ENCODE measurements at places on chromosomes 2 and 18.

DNA sequence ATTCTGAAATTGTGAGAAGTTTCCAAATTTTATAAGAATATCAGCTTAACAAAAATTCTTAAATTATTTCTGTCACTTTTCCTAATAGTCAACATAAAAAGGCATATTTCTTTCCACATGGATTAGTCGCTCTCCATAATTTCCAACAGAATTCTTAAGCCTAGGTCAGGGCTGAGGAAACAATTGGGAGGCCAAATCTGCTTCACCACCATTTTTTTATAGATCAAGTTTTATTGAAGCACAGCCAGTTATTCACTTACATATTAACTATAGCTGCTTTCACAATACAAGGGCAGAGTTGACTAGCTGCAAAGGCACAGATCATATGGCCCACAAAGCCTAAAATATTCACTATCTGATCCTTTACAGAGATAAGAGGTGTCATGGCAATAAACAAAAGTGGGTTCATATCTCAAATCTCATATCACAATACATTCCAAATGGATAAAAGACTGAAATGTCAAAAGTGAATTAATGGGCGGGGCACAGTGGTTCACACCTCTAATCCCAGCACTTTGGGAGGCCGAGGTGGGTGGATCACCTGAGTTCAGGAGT, 18.7 kb downstream of the MEMO1 start:
- DNase-seq: no peak

DNA sequence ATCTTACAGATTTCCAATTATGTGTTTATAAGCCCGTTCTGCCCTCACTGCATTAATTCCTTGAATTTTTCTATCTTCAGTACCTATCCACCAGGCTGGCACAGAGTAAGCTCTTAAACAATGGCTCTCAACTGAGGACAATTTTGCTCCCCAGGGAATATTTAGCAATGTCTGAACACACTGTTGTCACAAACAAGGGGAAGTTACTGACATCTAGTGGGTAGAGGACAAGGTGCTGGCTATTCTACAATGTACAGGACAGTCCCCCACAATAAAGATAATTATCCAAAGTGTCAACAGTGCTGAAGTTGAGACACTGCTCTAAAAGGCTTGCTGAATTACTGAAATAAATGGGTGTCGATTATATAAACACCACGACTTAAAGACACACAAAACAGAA, 5.0 kb downstream of the NDUFS1 start:
- peak; percentile 6 for DNase-seq

DNA sequence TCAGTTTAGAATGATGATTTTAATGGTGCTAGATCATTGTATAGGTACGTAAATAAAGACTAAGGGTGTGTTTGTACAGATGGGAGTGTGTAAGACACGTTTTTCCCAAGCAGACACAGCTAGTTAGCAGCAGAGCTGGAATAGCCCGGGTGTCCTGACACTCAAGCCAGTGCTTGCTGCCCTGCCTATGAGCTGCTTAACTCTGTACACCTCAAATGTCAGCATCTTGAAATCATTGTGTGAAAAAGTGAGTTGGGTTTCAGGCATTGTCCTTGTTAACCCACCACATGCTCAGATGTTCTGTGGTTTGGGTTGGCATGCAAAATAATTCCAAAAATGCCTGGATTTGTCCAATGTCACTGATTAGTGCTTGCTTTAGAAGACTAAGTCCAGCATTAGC, 13.0 kb upstream of the TET3 start:
- no peak for DNase-seq

- DNase-seq: peak; percentile 47
Measured at GRCh38 chr2:233480490-233481202, 85.9 kb downstream of the USP40 start.

GRCh38 chr2:60717691-60718090, 38.4 kb upstream of the PAPOLG start:
- no peak for DNase-seq

GRCh38 chr2:101387151-101387834, at the start of gene CREG2:
TSS of gene CREG2 (minus strand) at chr2:101387503. CDS start at chr2:101387457, 46 bp downstream.
- peak; percentile 78 for DNase-seq

DNA sequence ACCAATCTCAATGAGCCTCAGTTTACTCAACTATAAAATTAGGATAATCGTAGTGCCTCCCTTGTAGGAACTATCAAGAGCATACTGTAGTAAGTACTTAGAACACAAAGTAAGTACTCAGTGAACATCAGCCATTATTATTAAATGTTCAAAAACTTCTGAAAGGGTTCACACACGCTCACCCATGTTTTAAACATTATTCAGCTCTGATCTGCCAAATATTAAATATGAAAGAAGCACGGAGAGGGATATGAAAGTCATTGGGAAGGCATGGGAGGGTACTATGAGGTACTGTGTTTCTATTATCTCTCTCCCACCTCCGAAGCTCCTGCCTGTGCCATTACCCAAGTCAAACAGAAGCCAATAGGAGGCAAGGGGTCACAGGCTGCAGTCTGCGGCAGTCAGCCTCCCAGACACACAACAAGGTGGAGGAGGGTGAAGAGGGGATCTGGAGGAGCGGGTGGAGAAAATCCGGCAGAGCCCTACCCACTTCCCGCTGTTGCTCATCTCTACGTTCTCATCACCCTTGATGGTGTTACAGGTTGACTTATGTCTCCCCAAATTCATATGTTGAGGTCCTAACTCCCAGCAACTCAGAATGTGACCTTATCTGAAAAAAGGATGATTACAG, 2.0 kb upstream of the TBC1D8 start:
- peak; percentile 18 for DNase-seq

- DNase-seq: peak; percentile 94
Measured at GRCh38 chr2:174771631-174772471, 7.6 kb upstream of the CHRNA1 start.

- DNase-seq: no peak
Measured at GRCh38 chr2:241985986-241986329, 116.4 kb downstream of the RTP5 start.

DNA sequence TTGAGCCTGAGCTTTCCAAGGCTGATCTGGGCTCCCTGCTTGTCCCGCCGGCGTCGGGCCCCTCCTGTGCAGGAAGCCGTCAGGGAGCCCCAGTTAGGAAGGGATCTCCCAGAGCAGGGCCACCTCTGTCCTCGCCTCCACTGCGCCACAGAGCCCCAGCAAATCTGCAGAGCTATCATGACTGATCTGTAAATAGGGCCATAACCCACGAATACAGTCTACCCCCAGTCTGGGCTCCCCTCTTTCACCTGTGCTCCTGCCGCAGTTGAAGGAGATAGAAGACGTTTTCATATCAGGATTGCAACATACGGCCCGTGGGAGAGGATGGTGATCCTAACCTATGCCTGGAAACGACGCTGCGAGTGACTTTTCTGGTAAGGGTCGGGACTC, 138.7 kb downstream of the PTGR3 start:
- DNase-seq: no peak

- DNase-seq: no peak
Measured at GRCh38 chr2:74304332-74305148, 38.7 kb downstream of the SLC4A5 start.

DNA sequence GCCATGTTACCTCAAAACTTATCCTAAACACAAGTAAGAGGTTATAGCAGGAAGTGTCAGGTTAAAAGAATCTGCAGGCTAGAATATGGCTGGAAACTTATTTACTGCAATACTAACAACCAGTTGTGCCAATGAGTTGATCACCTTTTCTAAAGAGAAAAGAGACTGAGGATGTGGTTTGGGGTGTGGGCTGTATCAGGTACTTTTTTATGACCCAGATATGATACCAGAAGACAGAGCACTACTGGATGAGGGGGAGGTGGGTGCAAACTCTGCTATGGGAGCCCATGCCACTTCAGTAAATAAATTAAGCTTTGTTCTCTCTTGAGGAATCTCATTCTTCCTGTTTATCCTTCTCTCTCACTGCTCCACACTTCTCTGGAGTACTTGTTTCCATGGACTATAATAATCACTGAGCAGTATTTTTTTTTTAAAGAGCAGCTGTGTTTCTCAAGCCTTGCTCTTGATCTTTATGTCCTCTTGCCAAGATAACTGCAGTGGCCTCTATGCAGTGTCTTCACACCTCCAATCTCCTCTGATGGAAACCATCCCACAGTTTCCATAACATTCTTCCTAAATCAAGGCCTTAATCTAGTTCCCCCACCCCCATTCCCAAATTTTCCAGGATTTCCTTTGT, 51.2 kb upstream of the NOSTRIN start:
- no peak for DNase-seq

GRCh38 chr2:218093879-218094278, 24.8 kb downstream of the RUFY4 start:
- no peak for DNase-seq

- DNase-seq: no peak
Measured at GRCh38 chr2:13102397-13103063, 385.8 kb downstream of the TRIB2 start.

- no peak for DNase-seq
Measured at GRCh38 chr2:9140645-9141044, 66.0 kb upstream of the ASAP2 start.

GRCh38 chr2:182606728-182607681, 109.1 kb upstream of the DNAJC10 start:
- DNase-seq: no peak

DNA sequence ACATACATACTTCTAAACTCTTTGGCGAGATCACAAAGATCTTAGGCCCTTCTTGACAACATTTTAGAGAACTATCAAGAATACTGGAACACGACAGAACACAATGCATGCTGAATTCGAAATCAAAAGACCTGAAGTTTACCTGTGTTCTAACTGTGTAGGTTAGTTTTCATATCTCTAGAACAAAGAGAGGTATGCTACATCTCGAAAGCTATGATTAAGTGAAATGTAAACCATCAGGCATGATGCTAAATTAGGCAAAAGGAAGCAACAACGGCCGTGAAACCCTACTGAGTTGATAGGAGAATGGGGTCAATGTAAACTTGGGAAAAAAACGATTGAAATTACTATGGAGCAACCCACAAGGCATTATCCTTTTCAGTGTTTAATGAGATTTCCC, 43.7 kb downstream of the IKZF2 start:
- DNase-seq: no peak

GRCh38 chr2:238821391-238821790, 26.5 kb upstream of the TWIST2 start:
- DNase-seq: no peak

DNA sequence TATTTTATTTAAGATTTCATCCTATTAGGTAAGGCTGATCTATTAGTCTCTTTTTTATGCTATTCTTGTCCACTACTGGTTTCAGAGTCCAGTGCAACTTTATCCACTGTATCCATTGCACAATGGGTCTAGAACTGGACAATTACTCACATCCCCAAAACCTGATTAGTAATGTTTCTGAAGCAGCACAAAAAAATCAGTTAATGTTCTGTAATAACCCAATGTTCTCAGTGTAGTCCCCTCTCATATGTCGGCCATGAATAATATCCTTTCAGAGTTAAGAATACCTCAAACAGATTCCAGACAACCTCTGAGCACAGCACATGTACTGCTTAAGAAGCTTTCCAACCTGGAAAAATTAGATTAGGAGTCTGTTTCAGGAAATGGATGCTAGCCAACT, 29.7 kb downstream of the MGAT4A start:
- DNase-seq: no peak

GRCh38 chr18:50590593-50590992, 30.7 kb downstream of the MAPK4 start:
- no peak for DNase-seq

GRCh38 chr2:181456660-181457120, 496 bp upstream of the ITGA4 start:
- DNase-seq: no peak

- DNase-seq: no peak
Measured at GRCh38 chr2:69743847-69744264, 1.9 kb downstream of the ANXA4 start.

GRCh38 chr2:218662377-218662776, 2.9 kb downstream of the BCS1L start:
- no peak for DNase-seq

DNA sequence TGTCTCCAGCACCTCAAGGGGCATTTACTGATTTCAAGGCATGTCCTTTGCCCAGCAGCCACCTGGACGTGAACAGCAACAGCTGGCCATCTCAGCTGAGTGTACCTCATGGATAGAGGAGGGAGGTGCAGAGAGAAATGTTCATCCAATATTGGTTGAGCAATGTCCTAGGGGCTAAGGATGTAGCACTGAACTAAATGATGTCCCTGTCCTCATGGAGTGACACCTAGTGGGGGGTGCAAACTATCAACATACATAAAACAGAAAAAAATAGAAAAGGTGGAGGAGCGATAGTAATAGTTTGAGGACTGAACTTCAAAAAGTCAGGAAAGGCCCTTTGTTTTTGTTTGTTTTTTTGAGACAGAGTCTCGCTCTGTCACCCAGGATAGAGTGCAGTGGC, 4.8 kb upstream of the UGGT1 start:
- DNase-seq: no peak

GRCh38 chr18:27695503-27695902, 481.4 kb downstream of the CDH2 start:
- no peak for DNase-seq

DNA sequence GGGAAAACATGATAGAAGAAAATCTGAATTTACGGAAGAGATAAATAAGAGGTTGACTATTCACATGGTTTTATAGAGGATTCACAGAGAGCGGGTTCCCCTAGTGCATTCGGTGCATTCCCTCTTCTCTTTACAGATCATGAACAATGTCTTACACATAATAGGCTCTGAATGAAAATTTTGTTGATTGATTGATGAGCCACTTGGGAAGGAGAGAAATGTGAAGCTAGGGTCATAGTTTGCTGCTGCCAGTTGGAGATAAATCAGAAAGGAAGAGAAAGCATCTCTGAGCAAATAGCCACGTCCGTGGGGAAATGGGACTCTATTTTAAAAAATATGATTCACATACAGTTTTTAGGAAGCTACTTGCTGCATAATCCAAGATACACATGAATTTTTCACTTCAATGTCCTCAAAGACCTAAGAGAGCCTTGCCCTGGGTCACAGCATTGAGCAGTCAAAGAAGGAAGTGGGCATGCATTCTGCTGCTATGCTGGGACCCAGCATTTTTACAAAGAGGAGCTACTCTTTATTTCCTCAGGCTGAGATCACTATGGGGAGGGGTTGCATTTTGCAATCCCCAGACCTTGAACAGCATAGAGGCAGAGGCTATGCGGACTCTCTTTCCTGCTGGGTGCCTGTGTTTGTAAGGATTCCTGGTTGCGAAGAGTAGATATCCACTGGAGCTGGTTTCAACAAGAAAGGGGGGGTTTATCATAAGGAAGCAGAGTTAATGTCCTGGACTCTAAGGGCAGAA, 395.3 kb downstream of the TSN start:
- no peak for DNase-seq

- DNase-seq: no peak
Measured at GRCh38 chr18:8601277-8602032, 7.8 kb upstream of the RAB12 start.

DNA sequence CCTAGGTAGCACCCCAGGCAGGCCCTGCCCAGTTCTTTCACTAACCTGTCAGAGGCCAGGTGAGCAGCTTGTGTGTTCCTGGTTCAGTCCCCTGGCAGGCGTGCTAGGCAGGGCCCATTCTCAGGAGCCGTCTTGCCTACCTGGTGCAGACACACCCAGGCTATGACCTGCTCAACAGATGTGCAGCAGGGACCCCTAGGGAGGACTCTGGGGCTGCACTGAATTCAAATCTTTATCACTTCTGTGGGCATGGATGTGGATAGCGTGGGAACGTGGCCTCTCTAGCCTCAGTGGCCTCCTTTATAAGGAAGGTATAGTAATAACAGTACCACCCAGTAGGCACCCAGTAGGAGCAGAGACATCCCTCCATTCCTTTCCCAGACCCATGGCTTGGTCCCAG, 48.4 kb downstream of the PLEKHB2 start:
- DNase-seq: no peak

- no peak for DNase-seq
Measured at GRCh38 chr18:56286775-56287325, 351.5 kb downstream of the TXNL1 start.

- no peak for DNase-seq
Measured at GRCh38 chr2:214519258-214519818, 108.5 kb downstream of the VWC2L start.

GRCh38 chr2:146079216-146079615, 1559.3 kb upstream of the ZEB2 start:
- DNase-seq: no peak
